ENCODE measurements at places on chromosomes 16 and 17.

GRCh38 chr16:66332634-66333610 is 33.6 kb upstream of the CDH5 start:
- DNase-seq, result no peak

- no peak for DNase-seq
These were observed 40.0 kb downstream of the GRB7 start for GRCh38 chr17:39777534-39778365.

DNA sequence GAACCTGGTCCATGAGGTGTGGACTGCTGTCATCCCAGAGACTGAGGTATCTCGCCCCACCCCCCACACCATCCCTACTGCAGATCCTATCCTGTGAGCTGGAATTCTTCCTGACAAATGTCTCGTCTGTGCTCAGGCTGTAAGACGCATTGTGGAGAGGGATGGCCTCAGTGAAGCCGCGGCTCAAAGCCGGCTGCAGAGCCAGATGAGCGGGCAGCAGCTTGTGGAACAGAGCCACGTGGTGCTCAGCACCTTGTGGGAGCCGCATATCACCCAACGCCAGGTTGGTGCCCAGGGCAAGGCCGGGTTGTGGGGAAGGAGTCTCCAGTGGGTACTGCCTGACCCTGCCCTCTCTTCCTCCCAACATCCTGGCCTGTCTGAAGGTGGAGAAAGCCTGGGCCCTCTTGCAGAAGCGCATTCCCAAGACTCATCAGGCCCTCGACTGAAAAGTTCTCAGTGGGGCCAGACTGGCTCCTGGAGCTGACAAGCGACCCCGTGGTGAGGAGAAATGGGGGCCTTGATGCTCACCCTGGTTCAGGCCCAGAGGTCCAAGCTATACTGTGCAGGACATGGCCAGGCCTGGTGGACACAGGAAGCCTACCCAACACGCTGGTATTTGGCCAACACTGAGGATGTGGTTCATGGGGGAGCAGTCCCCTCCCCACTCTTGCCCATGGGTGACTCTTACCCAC is 1.2 kb upstream of the MLX start:
- DNase-seq, result no peak

DNA sequence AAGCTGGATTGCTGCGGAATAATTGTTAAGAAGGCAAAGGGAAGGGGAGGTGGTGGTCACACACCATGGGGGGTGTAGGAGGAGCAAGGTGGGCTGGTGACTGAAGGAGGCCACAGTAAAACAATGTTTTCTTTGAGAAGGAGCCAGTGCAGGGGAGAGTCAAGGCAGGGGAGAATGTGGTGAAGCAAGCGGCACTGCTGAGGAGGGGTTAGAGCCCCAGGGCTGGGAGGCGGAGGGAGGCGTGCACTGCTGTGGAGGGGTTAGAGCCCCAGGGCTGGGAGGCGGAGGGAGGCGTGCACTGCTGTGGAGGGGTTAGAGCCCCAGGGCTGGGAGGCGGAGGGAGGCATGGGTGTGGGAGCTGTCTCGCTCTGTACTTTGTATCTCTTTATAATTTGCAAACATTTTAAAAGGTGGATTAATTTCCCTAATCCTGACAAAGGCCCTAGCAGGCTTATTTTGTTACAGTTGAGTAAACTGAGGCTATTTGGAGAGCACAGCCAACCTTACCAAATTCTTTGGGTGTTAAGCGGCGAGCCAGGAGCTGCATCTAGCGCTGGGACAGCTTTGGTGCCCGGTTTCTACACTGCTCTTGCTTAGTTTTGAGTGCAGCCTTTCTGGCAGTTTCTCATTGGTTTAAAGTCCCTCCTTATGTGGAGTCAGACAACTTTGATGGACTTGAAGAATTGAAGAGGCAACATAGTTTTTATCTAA is 20.9 kb downstream of the RPTOR start:
- no peak for DNase-seq

- no peak for DNase-seq
These were observed 15.7 kb upstream of the GPR139 start for GRCh38 chr16:20089246-20089965.

- DNase-seq, result no peak
These were observed 3.0 kb downstream of the SOX9 start for GRCh38 chr17:72123530-72124437.

DNA sequence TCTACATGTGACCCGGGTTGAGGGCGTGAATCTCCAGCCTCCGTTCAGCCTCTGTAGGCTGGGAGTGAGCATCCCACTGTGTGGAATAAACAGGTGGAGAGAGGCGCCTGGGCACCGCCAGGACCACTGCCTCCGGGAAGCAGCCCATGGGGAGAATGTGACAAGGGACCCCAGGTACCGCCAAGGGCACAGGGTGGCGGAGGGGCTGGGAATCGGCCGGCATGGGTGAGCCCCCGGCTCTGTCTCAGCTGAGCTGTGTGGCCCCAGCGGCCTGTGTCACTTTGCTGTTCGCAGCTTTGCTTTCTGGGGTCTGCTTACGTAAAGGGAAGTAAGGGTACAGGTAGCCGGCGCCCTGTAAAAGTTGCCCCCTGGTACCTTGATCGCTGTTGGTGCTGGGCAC is 11.5 kb downstream of the GSE1 start:
- DNase-seq, result no peak

GRCh38 chr17:41824086-41824485 is 11.3 kb downstream of the FKBP10 start:
- peak; percentile 61 for DNase-seq

- DNase-seq, result no peak
These were observed 33.4 kb downstream of the TRAF4 start for GRCh38 chr17:28777178-28777577.

GRCh38 chr17:7014995-7015958 is 2.9 kb downstream of the RNASEK start:
- peak; percentile 66 for DNase-seq

GRCh38 chr16:72424757-72425156 is 252.8 kb upstream of the PMFBP1 start:
- DNase-seq, result no peak

- no peak for DNase-seq
These were observed 3.7 kb upstream of the ATP1B2 start for GRCh38 chr17:7647018-7647417.

DNA sequence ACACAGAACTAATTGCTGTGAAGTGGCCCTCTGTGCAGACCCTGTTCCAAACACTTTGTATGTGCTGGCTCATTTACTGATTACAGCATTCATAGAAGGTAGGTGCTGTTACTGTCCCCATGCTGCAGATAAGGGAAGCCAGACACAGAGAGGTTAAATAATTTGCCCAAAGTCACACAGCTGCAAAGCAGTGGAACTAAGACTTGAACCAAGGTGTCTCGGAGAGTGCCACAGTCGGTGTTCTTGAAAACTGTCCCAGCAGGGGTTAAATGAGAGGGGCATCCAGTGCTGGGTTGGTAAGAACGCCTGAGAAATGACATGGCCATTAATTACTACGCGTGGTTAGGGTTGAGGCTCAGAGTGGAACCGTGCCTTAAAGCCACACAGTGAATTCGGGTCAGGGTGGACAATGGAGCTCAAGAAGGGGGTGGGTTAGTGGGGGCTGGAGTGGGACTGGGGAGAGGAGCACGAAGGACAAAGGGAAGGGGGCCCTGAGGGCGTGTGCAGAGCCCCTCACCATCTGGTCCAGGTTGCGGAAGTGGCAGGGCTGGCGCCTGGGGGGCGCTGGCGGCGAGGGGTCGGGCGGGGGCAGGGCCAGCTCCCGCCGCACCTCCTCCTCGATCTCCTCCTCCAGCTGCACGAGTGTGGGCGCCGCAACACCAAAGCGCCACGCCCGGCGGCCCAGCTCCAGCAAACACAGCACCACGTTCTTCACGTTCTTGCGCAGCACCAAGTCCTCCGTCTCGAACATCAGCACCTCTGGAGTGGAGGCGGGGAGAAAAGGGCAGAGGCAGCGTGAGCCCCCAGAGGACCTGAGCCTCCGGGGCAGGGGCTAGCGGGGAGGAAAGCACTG is 3.3 kb downstream of the GAS2L2 start:
- DNase-seq, result peak; percentile 61

GRCh38 chr17:80427366-80428282 is 12.7 kb downstream of the ENDOV start:
- no peak for DNase-seq

DNA sequence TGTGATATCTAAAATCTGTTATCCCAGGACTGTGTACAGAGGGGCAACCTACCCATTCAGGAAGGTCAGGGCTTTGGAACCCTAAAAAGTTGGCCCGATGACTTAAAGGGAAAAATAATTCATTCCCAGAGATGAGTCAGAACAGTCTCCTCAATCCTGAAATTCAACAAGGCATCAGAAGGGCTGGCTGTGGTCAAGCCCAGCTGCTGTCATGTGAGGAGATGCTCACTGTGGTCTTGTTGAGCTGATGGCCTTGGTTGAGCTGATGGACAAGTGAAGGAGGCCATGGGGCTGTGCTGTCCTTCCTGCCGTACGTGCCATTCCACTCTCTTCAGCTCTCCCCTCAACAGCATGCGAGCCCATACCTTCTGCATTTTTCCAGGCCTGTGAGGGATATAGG is 20.9 kb upstream of the DRG2 start:
- DNase-seq, result no peak

DNA sequence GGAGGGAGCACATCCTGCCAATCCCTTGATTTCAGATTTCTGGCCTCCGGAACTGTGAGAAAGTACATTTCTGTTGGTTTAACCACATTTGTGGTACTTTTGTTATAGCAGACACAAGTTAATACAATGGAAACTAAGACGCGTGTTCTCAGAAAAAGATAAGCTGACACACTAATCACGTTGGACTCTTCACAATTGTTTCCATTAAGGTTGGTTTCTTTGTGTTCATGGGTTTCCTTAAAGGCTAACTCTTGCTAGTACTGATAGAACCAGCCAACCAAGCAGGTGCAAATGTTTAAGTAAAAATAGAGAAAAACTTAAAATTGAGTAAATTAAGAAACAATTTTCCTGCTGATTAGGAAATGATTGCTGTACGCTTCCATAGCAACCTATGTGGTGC is 59.4 kb downstream of the CMC2 start:
- DNase-seq, result no peak

GRCh38 chr16:3988824-3989223 is 108.3 kb upstream of the CREBBP start:
- DNase-seq, result no peak

- DNase-seq, result no peak
These were observed 84.3 kb downstream of the RTN4RL1 start for GRCh38 chr17:1940810-1941185.

- DNase-seq, result no peak
These were observed 387.4 kb downstream of the CPPED1 start for GRCh38 chr16:12416136-12416787.

- no peak for DNase-seq
These were observed 7.9 kb upstream of the RNF222 start for GRCh38 chr17:8405499-8406016.

DNA sequence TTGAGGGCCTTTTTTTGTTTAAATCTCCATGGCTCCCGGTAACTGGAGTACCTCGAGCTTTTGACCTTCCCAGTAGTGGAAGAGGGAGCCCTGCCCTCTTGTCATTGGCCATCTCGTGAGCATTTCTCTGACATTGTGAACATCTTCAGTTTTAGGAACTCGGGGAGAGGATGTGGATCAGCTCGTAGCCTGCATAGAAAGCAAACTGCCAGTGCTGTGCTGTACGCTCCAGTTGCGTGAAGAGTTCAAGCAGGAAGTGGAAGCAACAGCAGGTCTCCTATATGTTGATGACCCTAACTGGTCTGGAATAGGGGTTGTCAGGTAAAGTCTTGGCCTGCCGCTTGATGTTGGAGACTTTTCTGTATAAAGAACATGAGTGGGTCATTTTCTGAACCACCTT is 24.3 kb downstream of the NTAN1 start:
- DNase-seq, result no peak

- no peak for DNase-seq
These were observed 2.8 kb downstream of the TRAF4 start for GRCh38 chr17:28746611-28747050.

DNA sequence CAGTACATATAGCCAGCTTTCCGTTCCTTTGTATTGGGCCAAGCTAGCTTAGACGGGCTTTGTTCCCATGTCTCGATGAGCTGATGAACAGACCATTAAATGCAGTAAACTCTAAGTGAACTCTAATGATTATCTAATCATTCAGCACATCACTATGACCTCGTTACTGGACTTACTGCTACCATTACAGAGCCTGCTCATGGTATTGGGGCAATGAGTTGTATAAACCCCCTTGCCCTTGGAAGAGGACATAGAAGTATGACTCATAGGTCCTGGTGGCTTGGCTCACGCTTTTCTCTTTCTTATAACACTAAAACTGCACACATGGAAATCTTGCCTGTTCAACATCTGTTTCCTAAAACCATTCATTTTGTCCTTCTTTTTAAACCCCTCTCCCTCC is 93.6 kb upstream of the DYNLRB2 start:
- DNase-seq, result no peak

- DNase-seq, result no peak
These were observed 1.3 kb upstream of the KCTD13 start for GRCh38 chr16:29927070-29927905.

GRCh38 chr17:45384789-45385262 is 47.8 kb downstream of the ARHGAP27 start:
- DNase-seq, result no peak

- DNase-seq, result no peak
These were observed 1.7 kb downstream of the NME3 start for GRCh38 chr16:1769402-1770300.

DNA sequence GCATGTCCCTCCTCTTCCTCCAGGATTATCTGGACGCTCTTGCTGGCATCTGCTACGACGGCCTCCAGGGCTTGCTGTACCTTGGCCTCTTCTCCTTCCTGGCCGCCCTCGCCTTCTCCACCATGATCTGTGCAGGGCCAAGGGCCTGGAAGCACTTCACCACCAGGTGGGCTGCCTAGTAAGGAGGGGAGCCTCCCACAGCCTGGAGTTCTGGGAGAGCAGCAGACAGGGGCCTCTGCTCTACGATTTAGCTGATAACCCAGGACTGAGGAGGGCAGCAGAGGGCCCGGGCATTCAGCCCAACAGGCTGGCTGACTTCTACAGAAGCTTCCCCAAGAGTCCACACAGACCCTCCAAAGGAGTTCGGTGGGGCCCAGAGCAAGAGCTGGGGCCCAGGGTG is 21.8 kb upstream of the DNAI2 start:
- no peak for DNase-seq

- peak; percentile 72 for DNase-seq
These were observed 2.1 kb downstream of the HES7 start for GRCh38 chr17:8121681-8122421.

DNA sequence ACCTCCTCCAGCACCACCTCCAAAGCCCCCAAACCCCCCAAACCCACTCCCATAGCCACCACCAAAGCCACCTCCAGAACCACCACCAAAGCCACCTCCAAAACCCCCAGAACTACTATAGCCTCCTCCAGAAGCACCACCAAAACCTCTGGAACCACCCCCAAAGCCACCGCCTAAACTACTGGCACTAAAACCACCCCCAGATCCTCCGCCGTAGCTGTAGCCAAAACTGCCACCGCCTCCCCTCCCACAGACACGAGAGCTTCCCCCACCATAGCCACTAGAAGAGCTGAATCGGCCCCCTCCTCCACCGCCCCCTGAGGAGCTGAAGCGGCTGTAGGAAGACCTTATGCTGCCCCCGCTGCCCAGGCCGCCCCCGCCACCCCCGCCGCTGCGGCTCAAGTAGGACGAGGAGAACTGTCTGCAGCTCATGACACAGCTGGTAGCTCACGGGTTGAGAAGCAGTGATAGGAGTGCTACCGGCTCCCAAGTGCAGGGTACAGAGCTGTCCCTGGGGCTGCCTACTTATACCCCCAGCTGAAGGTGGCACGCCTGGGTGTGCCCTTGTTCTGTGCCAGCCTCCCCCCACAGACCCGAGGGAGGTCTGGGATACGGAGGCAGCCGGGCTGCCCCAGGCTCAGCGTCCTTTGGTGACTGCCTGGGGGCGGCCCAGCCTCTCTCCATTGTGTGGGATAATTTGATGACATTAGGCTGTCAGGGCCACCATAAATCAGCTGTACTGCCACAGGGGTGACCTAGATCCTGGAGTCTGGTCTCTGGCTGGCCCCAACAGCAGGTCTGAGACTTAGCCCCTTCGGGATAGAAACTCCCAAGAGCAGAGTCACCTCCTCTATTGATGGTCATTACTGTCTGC is at the start of gene KRT9:
Gene KRT9, minus strand, starts transcription at position 499 of the 874 bp plus-strand sequence. Its CDS starts 67 bp downstream, at position 432.
- no peak for DNase-seq
